ENCODE measurements at places on chromosomes 5 and 9.

DNA sequence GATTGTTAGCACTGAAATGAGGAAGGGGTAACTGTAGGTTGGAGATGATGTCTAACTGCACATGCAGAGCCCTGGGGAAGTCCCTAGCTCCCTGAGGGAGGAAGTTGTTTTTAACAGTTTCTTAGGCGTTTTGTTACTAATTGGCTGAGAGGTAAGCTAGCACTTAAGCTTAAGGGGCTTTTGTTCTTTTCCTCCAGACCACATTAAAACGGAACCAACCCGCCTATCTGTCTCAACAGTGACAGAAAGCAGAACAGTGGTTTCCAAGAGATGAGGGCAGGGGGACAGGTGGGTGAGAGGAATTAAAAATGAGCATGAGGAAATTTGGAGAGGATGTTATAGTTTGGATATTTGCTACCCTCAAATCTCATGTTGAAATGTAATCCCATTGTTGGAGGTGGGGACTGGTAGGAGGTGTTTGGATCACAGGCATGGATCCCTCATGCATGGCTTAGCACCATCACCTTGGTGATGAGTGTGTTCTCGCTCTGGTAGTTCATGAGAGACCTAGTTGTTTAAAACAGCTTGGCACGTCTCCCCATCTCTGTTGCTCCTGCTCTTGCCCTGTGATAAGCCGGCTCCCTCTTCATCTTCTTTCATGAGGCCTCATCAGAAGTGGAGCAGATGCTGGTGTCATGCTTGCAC lies 38.9 kb downstream of the LYRM7 start:
- DNase-seq: peak; percentile 78

DNA sequence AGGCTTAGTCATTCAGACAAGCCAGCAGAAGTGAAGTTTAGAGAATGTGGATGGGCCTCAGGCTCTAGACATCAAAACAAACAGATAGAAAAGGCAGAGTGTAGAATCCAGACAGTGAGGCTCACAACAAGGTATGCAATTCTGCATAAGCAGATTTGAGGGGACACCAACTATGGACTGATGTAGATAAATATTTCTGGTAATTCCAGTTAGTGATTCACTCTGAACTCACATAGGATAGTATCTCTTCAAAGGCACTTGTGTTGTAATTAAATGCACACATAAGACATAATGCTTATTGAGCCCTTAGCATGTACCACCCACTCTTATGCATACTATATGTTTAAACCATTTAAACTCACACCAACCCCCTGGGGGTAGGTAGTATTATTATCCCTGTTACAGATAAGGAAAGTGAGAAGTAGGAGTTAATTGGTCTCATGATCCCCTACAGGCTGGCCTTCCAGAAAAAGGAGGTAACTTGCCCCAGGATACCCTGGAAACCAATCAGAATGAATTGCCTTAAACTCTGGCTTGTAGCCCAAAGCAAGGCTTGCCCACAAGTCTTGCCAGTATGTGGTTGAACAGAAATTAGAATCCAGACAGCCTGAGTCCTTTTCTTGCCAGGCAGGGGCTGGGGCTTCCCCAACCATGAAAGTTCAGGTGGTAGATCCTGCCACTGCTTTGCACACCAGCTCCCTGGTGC lies 39.5 kb upstream of the HSPB3 start:
- no peak for DNase-seq

GRCh38 chr5:127830157-127830556 lies 127.0 kb downstream of the CCDC192 start:
- DNase-seq: no peak

DNA sequence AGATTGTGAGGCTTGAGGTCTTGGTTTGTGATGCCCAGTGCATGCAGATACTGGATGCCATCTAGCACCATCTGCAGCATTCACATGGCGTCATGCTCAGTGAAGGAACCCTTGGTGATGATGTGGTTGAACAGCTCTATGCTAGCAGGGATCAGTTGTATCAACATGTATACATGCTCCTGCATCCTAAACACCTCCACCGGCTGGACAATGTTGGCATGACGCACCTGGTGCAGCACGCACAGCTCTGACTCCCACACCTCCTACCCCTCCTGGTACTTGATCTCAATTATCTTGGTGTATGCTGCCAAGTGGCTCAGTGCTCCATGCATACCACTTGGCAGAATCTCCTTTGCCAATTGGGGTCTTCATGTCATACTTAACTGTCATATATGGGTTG lies 49.1 kb downstream of the MTREX start:
- DNase-seq: no peak

DNA sequence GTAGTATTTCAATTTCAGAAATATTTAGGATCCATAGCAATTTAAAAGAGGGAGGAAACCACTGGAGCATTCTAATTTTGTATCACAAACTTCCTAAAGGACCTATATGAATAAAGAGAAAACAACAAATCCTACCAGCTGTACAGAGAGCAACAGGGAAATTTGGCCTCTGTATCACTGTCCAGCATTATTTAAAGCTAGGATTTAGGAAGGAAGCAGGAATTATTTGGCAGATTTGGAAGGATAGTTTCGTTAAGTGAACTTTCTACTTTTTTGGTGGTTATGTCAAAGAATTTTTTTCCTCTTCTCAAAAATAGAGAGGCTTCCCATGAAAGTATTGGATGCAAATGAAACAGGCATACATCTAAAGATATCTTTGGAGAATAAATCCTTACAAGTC lies 269.7 kb downstream of the RAB3C start:
- no peak for DNase-seq

DNA sequence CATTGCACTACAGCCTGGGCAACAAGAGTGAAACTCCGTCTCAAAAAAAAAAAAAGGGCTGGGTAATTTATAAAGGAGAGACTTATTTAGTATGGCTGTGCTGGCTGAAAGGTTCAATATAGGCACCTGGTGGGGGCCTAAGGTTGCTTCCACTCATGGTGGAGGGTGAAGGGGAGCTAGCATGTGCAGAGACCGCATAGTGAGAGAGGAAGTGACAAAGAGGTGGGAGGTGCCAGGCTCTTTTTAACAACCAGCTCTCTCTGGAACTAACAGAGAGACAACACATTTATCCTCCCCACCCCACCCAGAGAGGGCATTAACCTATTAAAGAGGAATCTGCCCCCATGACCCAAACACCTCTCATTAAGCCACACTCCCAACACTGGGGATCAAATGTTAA lies 28.9 kb upstream of the SERINC5 start:
- DNase-seq: peak; percentile 34

GRCh38 chr5:154194345-154195329 lies 4.1 kb downstream of the GALNT10 start:
- no peak for DNase-seq

DNA sequence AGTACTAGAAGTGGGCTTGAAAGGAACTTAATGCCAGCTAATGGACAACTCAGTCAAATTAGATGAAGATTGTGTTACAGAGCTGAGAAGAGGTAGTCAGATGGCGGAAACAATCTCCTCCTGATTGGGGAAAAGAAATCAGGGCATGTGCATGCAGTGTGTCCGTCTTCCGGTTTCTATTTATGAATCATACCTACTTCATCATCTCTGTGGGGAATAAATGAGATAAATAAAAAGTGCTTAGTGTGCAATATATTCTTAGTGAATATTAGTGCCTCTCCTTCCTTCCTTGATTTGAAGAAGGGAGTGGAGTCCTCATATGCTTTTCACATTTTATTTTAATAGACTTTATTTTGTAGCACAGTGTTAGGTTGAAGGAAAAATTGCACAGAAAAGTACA lies 108.7 kb upstream of the NFIL3 start:
- no peak for DNase-seq

DNA sequence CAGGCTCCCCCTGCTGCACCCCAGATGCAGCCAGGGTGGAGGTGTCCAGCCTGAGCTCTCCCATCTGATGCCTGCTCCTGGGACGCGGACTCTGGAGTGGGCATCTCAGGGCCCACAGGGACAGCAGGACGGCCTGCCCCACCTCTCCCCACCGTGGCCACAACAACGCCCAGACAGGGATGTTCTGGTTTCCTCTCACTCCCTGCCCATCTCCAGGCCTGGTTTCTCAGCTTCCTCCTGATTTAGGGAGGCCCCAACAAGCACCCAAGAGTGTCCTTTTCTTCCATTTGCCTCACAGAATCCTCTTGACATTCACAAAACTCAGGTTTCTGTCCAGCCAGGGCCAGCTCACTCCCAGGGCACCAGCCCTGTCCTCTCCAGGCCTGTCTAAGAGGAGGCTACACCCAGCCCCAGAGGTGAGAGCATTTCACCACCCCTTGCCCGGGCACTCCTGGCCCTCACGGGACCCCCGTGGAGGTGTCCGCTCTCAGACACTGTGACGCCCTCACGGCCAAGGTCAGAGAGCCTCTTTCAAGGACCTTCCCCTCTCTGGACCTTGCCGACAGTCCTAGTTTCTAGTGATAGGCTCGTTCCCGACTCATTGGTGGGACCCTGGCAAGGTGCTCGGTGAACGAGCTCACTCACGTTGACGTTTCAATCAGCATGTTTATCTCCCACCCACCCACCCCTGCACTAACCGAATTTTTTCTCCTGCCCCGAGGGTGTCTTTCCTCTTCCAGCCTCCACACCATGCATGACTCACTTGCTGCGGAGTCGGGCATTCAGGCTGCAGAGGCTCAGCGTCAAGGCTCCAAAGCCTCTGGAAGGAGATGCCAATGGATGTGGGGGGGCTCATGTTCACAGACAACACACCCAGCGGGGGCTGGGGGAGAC lies 62.0 kb upstream of the UNC5A start:
- DNase-seq: no peak

- no peak for DNase-seq
Observed at GRCh38 chr5:53560028-53560427, 411 bp upstream of the NDUFS4 start.

GRCh38 chr9:129496473-129497004 lies 124.4 kb downstream of the C9orf50 start:
- DNase-seq: peak; percentile 94

- DNase-seq: no peak
Observed at GRCh38 chr9:117596678-117597077, 107.5 kb upstream of the TLR4 start.

DNA sequence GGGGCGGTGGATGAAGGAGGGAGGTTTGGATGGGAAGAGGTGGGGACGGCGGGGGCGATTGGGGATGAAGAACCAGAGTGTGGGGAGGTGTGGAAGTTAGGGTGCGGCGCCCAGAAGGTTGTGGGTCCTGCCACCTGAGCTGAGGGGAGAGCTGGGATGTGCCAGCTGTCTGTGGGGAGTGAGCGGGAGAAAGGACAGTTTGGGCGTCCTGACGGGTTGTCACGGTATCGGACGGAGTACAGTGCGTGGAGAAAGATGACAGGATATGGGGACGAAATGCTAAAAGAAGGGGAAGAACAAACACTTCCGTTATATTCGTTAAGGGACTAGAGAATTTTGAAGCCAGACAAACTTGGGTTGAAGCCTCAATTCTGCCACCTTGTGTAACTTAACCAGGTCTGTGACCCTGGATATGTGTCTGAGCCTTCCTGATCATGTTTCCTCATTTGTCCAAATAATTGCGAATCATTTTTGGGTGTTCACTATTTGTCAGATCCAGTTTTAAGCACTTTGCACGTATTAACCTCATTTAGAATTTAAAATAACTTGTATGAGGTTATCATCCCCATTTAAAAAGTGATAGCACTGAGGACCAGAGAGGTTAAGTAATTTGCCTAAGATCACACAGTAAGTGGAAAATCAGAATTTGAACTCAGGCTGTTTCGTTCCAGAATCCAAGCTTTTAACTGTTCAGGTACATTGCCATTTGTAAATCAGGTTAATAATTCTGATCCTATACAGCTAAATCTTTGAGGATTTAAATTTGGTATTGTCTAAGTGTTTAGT lies 689 bp downstream of the CNTRL start:
- peak; percentile 69 for DNase-seq

DNA sequence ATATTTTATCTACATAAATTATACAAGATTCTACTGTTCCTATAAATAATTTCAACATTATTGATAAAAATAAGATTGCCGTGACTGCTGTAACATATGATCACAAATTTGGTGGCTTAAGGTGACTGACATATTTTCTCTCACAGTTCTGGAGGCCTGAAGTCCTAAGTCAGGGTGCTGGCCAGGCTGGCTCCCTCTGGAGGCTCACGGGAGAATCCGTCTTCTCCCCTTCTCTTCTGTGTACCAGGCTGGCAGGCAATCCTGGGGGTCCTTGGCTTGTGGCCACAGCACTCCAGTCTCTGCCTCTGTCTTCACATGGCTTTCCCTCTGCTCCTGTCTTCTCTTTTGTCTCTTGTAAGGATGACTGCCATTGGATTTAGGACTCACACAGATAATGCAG lies 31.7 kb upstream of the IRX2 start:
- no peak for DNase-seq

- DNase-seq: no peak
Observed at GRCh38 chr5:179208706-179209358, 136.4 kb downstream of the ADAMTS2 start.

DNA sequence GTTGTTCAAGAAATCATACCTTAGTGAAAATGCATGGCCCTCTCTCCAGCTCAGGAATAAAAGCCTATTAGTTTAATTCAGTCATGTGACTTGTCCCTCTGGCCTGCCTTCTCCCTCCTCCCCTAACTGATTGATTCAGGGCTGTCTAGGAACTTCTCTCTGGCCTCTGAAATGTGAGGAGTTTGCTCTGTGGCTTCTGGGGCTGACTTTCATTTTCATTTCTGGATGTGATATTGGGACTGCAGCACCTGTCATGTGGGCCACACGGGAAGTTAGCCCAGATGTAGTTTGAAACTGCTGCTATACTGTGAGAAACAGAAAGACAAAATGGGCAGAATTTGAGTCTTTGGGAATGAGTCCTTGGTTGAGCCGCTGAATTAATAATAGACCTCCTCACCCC lies 44.8 kb downstream of the PARP8 start:
- DNase-seq: peak; percentile 59

- peak; percentile 56 for DNase-seq
Observed at GRCh38 chr9:89278997-89279739, 31.8 kb upstream of the CKS2 start.
